ENCODE measurements at places on chromosomes 2 and 18. TPM values are rescaled to one million over a fixed set of nuclear protein-coding genes. Genes with fewer than 3 reads are reported as not detected.

Gene LIMS2
- total RNA-seq, result 194 TPM

Gene TM4SF20
- total RNA-seq, result not detected

Gene CERS6
- 9.3 TPM for total RNA-seq

Gene CYP27A1
- total RNA-seq, result 51.8 TPM

Gene METTL5
- 43.1 TPM for total RNA-seq

Gene SERPINB4
- not detected for total RNA-seq

Gene ANO7
- 3.8 TPM for total RNA-seq
